Articular chondrocyte of knee joint (primary cell): ENCODE measurements at places on chromosomes 3 and 15. TPM values are rescaled to one million over a fixed set of nuclear protein-coding genes. Genes with fewer than 3 reads are reported as not detected.

The GOLGA6A gene
- 0.11 and 0.13 TPM in 2 replicates for total RNA-seq

The SLC28A1 gene
- total RNA-seq: not detected in 2 replicates

The QTRT2 gene
- 19.3 and 20.0 TPM in 2 replicates for total RNA-seq

The LMAN1L gene
- total RNA-seq: 0.11 TPM in 1 of 2 replicates, not detected in the other

The SEMA6D gene
- total RNA-seq: 10.5 and 11.1 TPM in 2 replicates
